ENCODE measurements at places on chromosomes 2 and 18.

DNA sequence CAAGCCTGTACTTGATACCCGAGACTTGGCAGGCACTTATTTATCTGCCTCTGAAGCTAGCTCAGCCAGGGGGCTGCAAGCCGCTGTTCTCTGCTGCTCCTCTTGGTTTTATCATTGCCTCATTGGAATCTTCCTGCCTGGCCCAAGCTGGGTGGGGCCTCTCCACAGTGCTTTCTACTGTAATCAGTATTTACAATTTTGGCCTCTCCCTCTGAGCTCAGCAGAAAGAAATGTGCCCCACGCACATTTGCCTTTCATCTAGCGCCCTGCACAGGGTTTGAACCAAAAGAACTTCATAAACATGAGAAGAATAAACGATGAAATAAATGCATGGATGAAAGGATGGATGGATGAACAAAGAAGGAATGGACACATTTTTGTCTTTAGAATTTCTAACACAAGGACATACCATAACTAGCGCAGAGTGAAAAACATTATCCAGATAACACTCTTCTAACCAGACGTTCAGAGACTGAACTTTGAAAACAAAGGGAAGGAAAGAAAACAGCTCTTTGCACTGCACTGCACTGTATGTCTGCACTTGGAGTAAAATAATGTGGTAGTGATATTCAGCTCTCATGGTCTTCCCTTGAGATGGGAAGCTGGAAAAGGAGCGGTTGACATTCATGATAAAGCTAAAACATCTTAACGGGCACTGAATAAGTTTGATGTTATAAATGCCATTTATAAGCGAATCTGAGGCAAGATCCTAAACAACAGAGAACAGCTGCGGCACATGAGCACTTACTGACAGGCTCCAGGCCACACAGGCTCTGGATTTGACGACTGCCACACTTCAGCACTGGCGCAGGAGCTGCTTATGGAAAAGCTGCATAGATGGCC is 86.8 kb upstream of the SP3 start:
- peak; percentile 79 for DNase-seq

DNA sequence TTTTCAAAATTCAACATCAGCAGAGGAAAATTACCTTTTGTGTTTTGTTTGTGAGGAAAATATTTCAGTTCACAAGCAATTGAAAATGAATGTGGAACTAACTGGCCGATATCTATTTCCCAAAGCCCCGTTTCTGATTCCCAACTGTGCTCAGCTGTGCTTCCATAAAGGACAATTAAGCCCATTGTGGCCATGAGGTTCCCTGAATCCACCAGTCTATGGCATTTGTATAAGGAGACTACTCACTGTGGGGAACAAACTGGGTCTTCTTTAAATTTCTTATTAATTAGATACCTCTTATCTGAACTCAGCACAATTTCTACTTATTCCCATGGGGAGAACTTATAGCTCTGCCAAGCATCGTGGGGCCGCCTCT is 31.4 kb upstream of the AGAP1 start:
- DNase-seq, result no peak

- no peak for DNase-seq
Measured at GRCh38 chr2:228059735-228060134, 121.8 kb downstream of the SPHKAP start.

DNA sequence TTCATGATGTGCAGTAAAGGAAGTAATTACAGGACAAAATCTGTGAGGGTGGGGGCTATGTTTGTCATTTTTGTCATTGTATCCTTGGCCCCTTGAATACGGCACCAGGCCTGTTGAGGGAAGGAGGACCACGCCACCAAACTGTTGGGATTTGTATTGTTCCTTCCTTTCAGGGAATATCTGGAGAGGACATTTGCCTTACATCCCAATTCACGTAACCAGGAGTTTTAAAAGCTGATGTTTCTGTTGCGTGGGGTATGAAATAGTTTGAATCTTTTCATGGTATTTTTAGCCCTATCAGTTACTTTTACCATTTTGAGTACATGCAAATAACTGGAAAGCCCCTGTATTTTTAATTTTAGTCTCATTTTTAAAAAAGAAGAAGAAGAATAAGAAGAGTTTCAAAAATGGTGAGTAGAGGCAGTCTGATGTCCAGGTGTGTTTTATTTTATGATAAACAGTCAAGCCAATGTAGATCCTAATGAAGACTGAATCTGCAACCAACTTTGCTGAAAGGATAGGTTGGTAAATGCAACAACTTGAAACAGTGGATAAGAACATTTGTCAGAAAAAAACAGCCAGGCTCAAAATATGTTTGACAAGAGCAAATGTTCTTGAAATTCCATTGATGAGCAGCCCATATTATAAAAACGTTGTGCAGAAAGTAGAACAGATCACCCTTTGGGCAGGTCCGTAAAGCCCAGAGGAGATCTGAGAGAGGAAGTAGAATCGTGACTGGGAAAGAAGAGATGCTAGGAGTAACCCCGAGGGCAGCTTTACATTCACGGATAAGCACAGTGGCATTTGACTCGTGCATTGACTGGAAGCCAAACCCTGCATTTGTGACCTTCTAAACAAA is 54.5 kb downstream of the RASGRP3 start:
- no peak for DNase-seq

DNA sequence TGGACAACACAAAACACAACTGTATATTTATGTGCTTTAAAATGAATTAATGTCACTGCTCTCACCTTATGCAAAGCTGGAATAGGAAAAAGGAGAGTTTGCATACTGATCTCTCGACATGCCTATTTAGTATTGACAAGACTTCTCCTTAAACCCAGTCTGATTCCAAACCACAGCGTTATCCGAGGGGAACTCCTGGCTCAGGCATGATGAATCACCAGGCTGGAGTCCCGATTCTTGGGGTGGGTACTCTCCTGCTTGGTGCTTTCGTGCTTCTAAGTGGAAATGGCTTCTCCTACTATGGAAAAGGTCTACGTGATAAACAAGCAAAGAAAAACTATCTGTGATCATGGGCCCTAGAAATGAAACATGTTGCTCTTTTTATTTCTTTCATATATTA is 88.9 kb upstream of the SLC35G4 start:
- DNase-seq, result no peak

DNA sequence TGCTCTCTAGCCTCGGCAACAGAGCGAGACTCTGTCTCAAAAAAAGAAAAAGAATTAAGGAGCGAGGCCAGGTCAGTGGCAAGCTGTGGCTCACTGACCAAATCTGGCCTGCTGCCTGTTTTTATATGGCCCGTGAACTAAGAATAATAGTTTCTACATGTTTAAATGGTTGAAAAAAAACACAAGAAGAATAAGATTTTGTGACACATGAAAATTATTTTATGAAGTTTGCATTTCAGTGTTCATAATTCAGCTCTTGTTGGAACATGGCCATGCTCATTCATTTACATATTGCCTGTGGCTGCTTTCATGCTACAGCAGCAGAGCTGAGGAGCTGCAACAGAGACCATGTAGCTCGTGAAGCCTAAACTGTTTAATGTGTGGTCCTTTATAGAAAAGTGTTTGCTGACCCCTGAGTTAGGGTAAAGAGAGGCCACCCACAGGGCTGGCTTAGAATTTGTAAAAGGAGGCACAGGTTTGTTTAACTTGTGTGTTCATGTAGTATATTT is 59.5 kb downstream of the MFSD6 start:
- peak; percentile 24 for DNase-seq

Data from cardiac fibroblast (primary cell).